Left ventricle myocardium inferior (tissue), 1 donor: ENCODE measurements at places on chromosomes 5 and 9.

DNA sequence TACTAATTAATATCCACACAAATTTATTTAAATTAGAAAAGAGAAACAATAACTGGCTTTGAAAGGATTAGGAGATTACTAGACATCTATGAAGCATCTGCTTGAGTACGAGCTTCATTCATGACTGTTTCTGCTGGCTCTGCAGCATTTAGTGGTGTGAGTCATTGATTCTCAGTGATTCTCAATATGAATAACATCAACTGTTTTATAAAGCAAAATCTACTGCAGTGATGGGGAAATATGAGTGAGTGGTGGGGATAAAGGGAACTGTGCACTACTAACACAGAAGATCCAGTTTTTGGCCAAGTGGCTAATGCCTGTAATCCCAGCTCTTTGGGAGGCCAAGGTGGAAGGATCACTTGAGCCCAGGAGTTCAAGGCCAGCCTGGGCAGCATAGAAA, 8.4 kb downstream of the FNBP1 start:
- DNase-seq, result no peak

DNA sequence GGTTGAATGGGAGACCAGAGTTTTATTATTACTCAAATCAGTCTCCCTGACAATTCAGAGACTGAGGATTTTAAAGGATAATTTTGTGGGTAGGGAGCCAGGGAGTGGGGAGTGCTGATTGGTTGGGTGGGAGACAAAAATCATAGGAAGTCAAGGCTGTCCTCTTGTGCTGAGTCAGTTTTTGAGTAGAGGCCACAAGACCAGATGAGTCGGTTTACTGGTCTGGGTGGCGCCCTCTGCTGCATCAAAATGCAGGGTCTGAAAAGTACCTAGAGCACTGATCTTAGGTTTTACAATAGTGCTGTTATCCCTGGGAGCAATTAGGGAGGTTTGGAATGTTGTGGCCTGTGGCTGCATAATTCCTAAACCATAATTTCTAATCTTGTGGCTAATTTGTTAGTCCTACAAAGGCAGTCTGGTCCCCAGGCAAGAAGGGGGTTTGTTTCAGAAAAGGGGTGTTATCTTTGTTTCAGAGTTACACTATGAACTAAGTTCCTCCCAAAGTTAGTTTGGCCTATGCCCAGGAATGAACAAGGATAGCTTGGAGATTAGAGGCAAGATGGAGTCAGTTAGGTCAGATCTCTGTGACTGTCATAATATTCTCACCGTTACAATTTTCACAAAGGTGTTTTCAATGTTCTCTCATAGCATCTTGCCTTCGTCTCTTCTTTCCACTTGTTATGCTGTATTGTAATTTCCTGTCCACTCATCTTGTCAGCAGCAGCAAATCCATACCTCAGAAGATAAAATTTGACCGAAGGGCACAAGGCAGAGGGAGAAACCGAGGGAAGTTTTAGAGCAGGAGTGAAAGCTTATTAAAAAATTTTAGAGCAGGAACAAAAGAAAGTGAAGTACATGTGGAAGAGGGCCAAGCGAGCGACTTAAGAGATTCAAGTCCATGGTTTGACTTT, 59.2 kb upstream of the CLINT1 start:
- DNase-seq, result peak; percentile 54

GRCh38 chr5:10556289-10556807, 7.5 kb upstream of the ANKRD33B start:
- no peak for DNase-seq

GRCh38 chr9:70852711-70853240, 268.6 kb downstream of the TRPM3 start:
- no peak for DNase-seq

DNA sequence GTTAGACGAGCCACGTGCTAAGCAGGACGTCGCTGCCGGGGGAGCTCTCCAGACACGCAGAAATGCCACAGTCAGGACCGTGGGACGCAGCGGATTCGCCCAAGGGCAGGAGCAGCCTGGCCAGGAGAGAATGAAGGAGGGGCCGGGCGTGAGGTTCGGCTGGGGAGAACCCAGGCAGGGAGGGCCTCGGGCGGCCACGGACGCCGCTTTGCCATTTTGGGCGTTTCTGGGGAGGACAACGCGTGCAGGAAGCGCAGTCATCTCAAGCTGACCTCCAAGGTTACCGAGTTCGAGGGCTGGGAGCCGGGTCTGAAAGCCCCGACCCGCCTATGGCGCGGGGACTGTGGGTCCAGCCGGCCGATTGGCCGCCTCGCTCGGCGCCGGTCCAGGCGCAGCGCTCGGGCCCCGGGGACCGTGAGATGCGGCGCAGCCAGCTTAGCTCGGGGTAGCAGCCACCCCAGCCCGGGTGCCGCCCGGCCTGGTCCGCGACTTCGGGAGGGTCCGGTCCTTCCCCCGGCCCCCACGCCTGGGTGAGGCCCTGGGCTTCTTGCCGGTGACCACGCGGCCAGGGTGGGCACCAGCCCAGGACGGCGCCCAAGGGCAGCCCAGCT, 760 bp upstream of the MAN1B1 start:
- DNase-seq, result peak; percentile 63

GRCh38 chr5:137217599-137218200, 281.4 kb downstream of the SPOCK1 start:
- no peak for DNase-seq

- DNase-seq, result no peak
Observed at GRCh38 chr5:87434461-87434860, 21.7 kb upstream of the CCNH start.

DNA sequence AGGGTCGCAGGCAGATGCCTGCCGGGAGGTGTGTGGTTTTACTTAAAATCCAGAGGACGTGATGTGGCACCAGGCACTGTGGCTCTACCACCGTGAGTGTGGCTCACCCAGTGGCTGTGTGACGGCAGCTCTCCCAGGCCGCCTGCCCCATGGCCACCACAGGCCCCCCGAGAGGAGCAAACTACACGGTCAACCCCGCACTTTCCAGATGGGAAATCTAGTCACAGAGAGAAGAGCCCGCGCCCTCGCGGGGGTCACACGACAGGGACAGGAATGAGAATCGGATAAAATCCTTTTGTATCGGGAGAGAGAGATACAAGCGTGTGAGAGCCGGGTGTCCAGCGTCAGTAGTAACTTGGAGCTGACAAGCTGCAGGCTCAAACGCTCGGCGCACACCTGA, 24.4 kb downstream of the TERT start:
- DNase-seq, result no peak

- DNase-seq, result peak; percentile 20
Observed at GRCh38 chr9:71767776-71768321, 464 bp downstream of the CEMIP2 start.

DNA sequence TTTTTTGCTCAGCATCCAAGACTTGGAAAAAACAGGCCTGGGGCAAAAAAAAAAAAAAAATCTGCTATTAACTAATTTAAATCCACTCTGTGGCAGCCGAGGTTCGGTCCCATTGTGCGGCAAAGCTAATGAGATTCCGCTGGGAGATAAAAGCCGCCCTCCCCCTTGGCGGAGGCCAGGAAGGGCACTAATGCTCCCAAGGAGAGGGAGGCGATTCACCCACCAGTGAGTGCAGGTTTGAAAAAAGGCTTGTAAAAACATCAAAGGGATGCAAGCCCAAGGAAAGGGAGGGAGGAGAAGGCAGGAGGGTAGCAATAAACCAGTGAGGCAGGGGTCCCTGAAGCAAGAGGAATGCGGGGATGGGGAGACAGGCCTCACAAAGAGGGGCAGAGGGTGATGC, 129.5 kb upstream of the RAPGEF1 start:
- DNase-seq, result no peak

DNA sequence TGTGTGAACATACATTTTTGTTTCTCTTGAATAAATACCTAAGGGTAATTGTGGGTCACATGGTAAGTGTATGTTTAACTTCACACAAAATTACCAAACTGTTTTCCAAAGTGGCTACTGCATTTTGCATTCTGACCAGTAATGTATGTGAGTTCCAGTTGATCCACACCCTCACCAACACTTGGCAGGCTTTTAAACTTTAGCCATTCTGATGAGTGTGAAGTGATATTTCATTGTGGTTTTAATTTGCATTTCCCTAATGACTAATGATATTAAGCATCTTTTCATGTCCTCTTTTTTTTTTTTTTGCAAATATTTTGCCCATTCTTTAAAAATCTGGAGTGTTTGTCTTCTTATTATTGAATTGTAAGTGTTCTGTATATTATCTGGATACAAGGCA, 53.5 kb upstream of the MAST4 start:
- DNase-seq, result no peak

GRCh38 chr5:16147179-16147900, 32.3 kb downstream of the MARCHF11 start:
- no peak for DNase-seq

GRCh38 chr9:114430457-114430856, 42.7 kb upstream of the AKNA start:
- no peak for DNase-seq

GRCh38 chr9:72579880-72580550, 58.6 kb downstream of the TMC1 start:
- DNase-seq, result no peak

- DNase-seq, result peak; percentile 28
Observed at GRCh38 chr9:19162956-19163355, 35.7 kb upstream of the PLIN2 start.

GRCh38 chr9:89361816-89362646, 43.7 kb downstream of the SECISBP2 start:
- no peak for DNase-seq

- DNase-seq, result no peak
Observed at GRCh38 chr5:124889486-124889825, 143.0 kb upstream of the ZNF608 start.

DNA sequence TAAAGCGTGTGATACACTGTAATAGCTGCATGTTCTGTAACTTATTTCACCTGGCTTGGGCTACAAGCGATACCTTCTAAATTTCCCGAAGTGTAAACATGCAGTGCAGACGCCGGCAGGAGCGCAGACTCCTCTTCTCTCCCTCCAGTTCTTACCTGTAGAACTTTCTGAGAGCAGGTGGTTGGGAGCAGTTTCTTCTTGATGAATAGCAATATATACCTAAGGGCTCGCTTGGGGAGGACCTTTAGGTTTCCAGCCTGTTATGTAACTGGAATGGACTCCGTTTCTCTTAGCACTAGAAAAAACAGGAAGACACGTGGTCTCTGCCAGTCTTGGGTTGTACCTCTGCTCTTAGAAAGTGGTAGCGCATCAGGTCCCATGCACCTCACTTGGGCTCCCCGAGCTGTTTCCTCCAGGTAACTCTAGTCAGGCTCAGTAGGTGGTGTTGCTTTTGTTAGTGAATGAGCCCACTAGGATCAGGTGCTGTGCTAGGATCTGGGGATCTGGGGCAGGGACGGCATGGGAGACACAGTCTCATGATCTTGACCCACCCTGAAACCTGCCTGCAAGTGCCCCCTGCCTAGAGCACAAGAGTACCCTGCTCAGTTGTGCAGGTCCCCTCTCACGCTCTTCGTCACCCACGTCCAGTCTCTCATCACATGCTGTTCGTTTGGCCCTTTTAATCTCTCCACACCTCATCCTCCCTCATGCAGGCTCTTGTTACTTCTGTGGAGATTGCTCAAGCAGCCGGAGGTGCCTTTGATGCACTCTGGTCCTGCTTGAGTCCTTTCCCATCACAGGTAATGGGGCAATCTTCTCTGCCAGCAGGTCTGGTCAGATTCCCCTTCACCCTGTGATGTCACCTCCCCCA, 2.8 kb downstream of the TENT4A start:
- DNase-seq, result no peak

DNA sequence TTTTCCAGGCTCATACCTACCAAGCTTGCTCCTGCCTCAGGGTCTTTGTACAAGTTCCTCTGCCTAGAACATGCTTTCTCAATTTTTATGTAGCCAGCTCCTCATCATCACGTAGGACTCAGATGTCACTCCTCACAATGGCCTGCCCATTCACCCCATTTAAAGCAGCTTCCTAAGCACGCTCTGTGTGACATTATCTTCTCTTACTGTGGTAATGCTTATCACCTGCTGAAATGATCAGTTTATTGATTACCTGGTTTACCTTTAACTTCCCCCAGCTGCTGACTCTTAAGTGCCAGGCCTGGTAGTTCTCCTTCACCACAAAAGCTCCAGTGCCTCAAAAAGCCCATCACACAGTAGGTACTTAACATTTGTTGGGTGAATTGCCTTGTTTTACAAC, 13.6 kb downstream of the FUBP3 start:
- DNase-seq, result no peak

DNA sequence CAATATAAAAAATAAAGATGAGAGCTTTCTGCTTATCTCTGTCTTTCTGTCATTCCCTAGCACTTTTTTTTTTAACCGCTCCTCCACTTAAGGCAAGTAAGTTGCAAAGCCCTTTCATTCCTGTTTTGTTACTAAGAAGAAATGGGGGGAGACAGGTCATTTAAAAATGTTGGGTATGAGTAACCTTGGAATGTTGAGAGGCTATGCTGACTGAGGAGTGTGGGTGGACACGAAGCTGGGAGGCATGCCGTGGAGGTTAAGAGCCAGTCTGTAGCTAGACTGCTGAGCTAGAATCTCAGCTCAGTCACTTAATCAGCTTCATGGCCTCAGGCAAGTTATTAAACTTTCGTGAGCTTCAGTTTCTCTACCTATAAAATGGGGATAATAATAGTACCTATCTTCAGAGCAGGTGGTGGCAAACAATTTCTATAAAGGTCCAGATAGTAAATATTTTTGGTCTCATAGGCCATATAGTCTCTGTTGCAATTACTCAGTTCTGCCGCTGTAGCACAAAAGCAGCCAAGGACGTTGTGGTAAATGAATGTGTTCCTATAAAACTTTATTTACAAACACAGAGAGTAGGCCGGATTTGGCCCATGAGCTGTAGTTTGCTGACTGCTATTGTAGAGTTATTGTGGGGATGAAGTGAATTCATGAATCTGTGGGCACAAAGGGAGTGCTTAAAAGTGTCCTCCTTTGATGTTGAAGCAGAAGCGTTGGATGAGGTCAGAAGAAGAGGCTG, 220.0 kb downstream of the GABBR2 start:
- no peak for DNase-seq

DNA sequence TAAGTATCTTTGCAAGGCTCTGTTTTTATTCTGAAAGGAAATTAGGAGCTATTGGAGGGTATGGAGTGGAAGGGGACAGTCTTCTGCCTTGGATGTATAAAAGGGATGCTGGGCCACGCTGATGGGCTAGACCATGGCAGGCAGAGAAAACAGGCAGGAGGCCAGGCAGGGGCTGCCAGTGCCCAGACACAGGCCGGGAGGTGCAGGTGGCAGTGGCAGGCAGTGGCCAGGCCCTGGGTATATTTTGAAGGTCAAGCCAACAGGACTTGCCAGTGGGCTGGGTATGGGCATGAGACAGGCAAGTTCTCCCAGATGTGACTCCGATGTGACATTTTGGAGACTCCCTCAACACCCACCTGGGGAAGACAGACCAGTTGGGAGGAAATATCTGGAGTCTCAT, 131.9 kb downstream of the KCNIP1 start:
- no peak for DNase-seq

- no peak for DNase-seq
Observed at GRCh38 chr5:133478199-133478985, 133.9 kb downstream of the FSTL4 start.

GRCh38 chr9:92960561-92961290, 13.4 kb downstream of the FGD3 start:
- DNase-seq, result no peak
